ENCODE measurements at places on chromosomes 3 and 15. TPM values are rescaled to one million over a fixed set of nuclear protein-coding genes. Genes with fewer than 3 reads are reported as not detected.

GLDN gene
- total RNA-seq: not detected

- no peak for DNase-seq
These were observed 75.9 kb downstream of the SCN5A start for GRCh38 chr3:38573556-38573955.

SERF2 gene
- 695 TPM for total RNA-seq

DNA sequence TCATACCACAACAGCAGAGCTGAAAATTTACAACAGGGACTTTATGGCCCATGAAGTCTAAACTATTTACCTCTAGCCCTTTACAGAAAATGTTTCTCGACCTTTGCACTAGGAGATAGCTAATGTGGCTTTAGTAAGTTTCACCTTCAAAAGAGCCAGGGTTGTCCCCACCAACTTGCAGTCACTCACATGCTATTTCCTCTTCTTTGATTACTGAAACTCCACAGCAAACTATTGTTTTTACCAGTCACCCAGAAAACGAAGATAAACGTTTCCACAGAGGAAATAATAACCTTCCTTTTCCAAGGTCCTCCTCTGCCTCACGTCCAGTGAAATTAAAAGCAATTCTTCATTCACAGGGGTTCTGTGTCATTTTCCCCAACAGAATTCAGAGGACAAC lies 48.2 kb downstream of the WWTR1 start:
- DNase-seq: no peak

DNA sequence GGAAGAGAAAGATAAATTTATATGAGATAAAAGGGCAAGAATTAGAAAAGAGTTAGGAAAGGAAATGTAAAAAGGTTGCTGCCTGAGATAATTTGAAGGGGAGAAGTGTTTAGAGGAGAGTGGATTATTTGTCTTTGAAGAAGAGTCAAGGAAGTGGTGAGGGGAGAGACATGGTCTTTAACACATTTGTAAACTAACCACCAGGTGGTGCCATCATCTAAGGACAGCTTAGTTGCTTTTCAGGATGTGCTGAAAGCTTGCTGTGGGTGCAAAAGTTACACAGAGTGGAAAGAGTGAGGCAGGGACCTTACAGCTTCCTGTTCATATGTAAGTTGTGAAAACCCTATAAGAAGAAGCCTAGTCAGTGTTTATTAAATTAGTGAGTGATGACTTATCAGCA lies 114.1 kb upstream of the DNAJC19 start:
- peak; percentile 12 for DNase-seq

DNA sequence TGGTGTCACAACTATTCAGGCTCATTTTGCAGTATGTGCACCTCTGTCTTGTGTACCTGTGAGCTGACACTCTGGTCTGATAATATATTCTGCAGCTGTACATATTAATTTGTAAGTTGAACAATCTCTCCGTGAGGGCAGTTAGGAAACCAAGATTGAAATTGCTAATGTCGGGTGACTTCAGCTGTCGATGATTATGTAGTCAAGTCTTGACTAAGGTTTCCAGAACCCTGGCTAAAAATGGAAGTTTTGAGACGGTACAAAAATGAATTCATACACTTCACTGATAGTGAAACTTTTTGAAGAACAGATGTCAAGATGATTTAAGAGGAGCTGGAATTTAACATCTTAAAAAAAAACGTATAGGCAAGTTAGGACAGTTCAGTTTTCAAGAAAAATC lies 196.8 kb upstream of the ICE2 start:
- no peak for DNase-seq

- peak; percentile 52 for DNase-seq
These were observed 237.2 kb downstream of the MBNL1 start for GRCh38 chr3:152505926-152506325.

DNA sequence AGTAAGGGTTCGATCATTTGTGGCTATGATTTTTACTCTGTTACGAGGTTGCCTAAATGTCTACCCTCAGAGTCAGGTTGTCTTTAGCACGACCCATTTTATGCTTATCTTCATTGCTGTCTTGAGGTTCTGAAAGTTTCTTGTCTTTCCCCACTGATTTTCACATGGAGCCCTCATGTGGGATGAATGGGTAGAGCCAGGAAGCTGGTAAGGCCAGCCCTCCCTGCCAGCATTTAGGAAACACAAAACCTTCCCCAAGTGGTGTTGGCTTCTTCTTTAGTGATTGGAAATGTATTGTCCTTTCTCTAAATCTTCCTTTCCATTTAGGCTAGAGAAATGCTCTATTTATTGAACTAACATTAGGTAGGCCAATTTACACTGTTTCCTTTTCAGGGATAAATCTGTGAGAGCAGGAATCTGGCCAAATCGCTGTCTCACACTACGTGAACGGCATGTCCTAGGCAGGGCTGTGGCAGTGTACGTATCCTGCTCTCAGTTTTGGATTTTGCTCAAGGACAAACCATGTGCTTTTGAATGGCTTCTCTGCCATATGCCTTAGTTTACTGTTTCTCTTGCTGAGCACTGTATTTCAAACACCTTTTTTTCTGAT lies 43.7 kb downstream of the MYZAP start:
- no peak for DNase-seq

DNA sequence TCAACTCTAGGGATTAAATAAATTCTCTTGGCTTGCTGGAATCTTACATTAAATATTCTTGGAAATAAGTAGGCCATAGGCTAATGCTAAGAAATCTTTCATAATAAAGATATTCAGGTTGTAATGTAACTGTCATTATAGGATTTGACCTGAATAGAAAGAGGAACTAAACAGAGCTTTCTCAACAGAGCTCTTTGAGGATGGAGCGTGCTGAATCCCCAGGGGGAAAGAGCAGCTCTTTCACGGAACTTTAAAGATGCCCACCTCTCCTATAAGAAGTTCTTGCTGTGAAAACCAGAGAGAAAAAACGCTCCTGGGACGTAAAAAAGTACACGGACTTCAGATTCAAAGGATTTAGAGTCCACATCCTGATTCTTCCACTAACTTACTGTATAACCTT lies 77.9 kb downstream of the NTRK3 start:
- DNase-seq: no peak

LOXL1 gene
- total RNA-seq: 2.1 TPM

DNA sequence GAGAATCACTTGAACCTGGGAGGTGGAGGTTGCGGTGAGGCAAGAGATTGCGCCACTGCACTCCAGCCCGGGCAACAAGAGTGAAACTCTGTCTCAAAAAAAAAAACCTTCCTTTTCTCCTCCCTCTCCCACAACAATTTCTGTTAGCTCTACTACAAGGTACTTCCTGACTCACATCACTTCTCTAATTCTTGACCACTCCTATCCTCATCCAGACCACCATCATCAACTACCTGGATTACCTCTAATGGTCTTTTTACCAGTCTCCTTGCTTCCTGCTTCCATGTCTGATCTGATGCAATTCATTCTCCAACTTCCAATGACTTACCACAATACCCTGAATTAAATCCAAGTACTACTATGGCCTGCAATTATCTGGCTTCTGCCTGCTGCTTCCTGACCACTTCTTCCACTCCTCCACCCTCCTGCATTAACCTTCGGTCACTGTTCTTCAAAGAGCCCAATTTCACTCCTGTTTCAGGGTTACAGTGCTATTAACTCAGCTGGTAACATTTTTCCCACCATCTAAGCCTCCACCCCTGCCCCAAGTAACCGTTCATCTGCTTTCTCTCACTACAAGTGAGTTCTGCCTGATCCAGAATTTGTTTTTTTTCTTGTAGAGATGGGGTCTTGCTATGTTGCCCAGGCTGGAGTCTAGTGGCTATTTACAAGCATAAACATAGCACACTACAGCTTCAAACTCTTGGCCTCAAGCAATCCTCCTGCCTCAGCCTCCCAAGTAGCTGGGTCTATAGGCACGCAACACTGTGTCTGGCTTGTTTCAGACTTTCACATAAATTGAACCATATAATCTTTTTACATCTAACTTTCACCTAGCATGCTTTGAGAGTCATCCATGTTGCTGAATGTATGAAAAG lies 27.8 kb downstream of the DCAF1 start:
- DNase-seq: no peak

PRR20G gene
- total RNA-seq: not detected

SPINK8 gene
- not detected for total RNA-seq

- no peak for DNase-seq
These were observed 105.6 kb downstream of the LPP start for GRCh38 chr3:188259596-188259995.

ATP13A5 gene
- not detected for total RNA-seq

GRCh38 chr3:28347374-28348264 lies 902 bp upstream of the ZCWPW2 start:
- DNase-seq: no peak

DNA sequence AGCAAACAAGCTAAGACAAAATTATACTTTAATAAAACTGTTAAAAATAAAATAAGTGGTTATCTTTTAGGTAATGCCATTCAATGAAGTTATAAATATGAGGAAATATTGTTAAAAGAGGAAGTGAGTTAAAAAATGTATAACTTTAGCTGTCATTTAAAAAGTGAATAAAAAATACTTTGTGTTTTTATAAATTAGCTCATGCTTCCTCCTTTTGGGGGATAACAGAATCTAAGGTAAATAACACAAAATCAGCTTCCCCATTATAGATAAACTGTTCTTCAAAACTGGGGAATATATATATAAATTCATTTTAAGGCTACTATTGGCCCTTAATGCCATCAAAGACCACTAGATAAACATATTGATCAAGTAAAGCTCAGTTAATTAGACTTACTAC lies 113.7 kb upstream of the AADACL2 start:
- no peak for DNase-seq

DNA sequence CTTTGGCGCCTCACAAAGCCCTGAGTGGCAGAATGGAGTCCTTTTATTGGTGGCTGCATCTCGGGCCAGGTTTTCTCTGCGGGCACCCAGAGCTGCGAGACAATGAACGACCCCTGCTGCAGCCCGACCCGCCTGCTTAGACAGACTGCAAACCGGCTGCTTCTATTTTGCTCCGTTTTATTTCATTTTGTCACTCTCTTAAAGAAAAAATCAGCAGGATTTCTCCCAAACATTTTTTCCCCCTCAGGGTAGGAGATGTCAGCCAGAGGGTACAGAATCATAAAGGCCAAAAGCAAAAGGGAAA lies 64.8 kb downstream of the OXNAD1 start:
- no peak for DNase-seq

All from activated naive CD8-positive, alpha-beta T cell treated with anti-CD3 and anti-CD28 coated beads for 36 hours (primary cell).